ENCODE measurements at places on chromosomes 5 and 9. TPM values are rescaled to one million over a fixed set of nuclear protein-coding genes. Genes with fewer than 3 reads are reported as not detected.
A peak's percentile ranks its signal among the peaks of the same experiment; 100 is the strongest.

GRCh38 chr9:113918697-113919350, 42.7 kb downstream of the ZNF618 start:
- H3K27ac ChIP-seq: no peak overlapping the region
- no peaks in the 10 kb centered on the region for H3K27me3 ChIP-seq
- no peak overlapping the region for H3K4me3 ChIP-seq
- peaks cover 10% of the 10 kb centered on the region for H3K4me1 ChIP-seq
- no peak for DNase-seq
- no peaks in the 10 kb centered on the region for H3K36me3 ChIP-seq

DNA sequence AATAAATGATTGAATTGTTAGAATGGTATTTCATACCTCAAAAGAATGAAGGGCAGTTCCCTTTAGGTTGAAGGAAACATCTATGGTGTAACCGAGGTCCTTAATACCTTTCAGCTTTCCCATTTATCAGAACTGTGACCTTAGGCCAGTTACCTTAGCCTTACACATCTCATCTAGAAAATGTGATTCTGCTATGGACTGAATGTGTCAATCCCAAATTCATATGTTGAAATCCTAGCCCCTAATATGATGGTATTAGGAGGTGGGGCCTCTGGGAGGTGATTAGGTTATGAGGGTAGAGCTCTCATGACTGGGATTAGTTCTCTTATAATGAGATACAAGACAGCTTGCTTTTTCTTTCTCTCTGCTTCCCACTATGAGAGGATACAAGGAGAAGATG, 441.9 kb downstream of the PLK2 start:
- DNase-seq: no peak
- no peaks in the 10 kb centered on the region for H3K4me1 ChIP-seq
- H3K4me3 ChIP-seq: no peak overlapping the region
- no peaks in the 10 kb centered on the region for H3K36me3 ChIP-seq

DNA sequence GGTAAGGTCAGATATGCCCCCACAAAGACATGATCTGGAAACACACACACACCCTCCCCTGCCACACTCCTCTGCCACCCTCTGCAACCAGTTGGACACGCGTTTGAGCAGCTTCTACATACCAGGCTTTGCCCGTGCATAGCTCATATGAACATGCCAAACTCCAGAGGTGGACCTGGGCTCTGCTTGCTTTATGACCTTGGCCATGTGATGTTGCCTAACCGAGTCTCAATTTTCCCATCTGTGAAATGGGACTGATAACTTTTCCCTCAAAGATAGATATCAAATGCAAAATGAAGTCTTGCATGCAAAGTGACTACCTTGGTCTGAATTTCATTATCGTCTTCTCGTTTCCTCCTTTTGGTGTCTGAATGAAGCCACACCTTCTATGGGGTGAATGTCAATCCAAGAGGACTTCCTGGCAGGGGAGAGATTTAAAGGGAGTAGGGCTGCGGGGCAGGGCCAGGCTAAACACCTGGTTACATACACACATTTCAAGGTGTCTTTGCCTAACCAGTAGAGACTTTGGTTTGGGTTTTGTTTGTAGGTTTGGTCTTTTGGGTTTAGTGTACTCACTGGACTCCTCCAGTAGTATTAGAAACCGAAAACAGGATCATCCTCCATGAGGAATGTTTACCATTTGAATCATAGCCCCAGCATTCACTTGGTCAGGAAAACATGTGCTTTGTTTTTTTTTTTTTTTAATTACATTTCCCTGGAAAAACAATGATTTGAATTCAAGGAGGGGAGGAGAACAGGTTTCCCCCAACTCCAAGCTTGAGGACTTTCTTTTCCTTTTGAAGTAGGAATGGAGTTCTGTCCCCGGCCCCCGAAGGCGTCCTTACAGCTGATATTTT, 63.2 kb downstream of the COL27A1 start:
- no peaks in the 10 kb centered on the region for H3K36me3 ChIP-seq
- no peaks in the 10 kb centered on the region for H3K27me3 ChIP-seq
- H3K4me1 ChIP-seq: peaks cover 11% of the 10 kb centered on the region
- H3K4me3 ChIP-seq: no peak overlapping the region
- DNase-seq: no peak

DNA sequence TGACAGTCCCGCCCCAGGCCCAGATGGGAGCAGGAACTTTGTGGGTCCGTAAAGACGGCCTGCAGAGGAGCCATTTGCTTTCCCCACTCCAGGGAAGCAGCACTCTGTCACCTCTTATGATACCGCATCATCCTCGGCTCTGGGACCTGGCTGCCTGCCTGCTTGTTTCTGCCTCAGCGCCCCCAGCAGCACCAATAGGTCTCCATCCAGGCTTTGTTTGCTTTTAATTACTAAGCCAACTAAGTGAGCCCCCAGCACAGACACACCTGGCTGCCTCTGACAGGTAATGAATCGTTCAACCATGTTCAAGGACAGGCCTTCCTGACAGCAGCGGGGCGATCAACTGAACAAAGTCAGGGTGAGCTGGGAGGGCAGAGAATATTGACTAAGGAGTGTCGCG, 141.4 kb downstream of the C5orf15 start:
- H3K27ac ChIP-seq: no peak overlapping the region
- H3K36me3 ChIP-seq: no peaks in the 10 kb centered on the region
- H3K27me3 ChIP-seq: no peaks in the 10 kb centered on the region
- H3K4me3 ChIP-seq: no peak overlapping the region
- no peaks in the 10 kb centered on the region for H3K4me1 ChIP-seq

DNA sequence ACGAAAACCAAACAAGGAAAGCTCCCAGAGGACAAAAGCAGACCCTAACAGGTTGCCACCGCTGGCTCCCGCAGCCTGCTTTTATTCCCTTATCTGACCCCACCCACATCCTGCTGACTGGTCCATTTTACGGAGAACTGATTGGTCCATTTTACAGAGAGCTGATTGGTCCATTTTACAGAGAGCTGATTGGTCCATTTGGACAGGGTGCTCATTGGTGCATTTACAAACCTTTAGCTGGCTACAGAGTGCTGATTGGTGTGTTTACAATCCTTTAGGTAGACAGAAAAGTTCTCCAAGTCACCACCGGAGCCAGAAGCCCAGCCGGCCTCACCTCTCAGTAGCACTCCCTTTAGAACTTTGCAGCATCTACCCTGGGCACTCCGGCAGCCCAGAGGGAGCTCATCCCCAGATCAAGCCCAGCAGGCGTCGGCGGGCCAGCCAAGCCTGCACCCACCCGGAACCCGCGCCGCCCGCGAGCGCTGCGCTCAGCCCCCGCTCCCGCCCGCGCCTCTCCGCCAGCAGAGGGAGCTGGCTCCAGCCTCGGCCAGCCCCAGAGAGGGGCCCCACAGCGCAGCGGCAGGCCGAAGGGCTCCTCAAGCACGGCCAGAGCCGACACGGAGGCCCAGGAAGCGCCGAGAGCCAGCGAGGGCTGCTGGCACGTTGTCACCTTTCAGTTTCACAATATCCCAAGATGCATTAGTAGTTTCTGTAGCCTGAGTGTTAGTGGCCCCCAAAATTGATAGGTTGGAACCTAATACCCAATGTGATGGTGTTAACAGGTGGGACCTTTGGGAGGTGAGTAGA, 35.3 kb upstream of the CLPTM1L start:
- no peak for DNase-seq
- no peak overlapping the region for H3K27ac ChIP-seq
- peak overlapping the region; percentile 35 for H3K4me3 ChIP-seq
- H3K4me1 ChIP-seq: peaks cover 10% of the 10 kb centered on the region
- peaks cover 18% of the 10 kb centered on the region for H3K27me3 ChIP-seq

GRCh38 chr9:129100383-129101169, 10.0 kb downstream of the CRAT start:
- no peak for DNase-seq
- H3K36me3 ChIP-seq: peaks cover 29% of the 10 kb centered on the region
- no peaks in the 10 kb centered on the region for H3K27me3 ChIP-seq
- H3K27ac ChIP-seq: no peak overlapping the region
- H3K4me3 ChIP-seq: no peak overlapping the region
- H3K4me1 ChIP-seq: peaks cover 15% of the 10 kb centered on the region

DNA sequence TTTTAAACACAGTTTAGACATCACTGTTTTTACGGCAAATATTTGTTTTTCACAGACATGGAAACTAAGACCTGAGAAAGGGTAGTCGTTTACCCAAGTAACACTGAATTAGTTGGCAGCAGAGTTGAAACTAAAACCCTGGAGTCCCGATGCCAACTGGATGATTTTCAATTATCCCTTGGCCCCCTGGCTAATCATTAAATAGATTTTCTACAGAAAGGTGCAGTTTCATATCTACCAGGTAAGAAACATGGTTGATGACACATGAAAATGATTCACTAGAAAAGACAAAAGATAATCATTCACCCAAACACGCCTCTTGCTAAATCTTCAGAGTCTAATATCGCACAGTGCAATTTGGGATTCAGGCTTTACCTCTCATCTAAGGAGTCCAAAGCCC, 136.9 kb downstream of the SEMA5A start:
- H3K4me1 ChIP-seq: peaks cover 6% of the 10 kb centered on the region
- H3K36me3 ChIP-seq: no peaks in the 10 kb centered on the region
- H3K27me3 ChIP-seq: no peaks in the 10 kb centered on the region
- no peak for DNase-seq

- H3K27me3 ChIP-seq: no peaks in the 10 kb centered on the region
- no peak overlapping the region for H3K4me3 ChIP-seq
- H3K27ac ChIP-seq: no peak overlapping the region
Measured at GRCh38 chr9:88604836-88605511, 70.0 kb downstream of the NXNL2 start.

DNA sequence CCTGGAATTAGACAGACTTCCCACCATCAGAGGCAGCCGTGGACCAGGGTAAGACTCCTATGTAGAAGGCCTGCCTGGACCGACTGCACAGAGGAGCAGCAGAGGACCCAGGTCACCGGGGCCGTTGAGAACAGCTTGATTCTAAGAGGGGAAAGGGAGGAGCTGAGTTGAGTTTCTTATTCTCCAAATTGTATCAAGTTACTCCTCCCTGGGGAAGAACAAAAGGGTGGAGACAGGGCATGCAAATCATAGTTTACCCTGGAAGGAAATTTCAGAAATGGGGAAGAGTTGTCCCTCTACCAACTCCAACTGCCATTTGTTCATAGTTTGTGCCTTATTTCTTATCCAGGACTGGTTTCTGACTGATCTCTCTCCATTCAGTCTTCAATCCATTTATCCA, 20.9 kb upstream of the SLC31A2 start:
- H3K4me3 ChIP-seq: no peak overlapping the region
- H3K36me3 ChIP-seq: no peaks in the 10 kb centered on the region
- peaks cover 3% of the 10 kb centered on the region for H3K27me3 ChIP-seq
- no peak overlapping the region for H3K27ac ChIP-seq

GPR150 gene
- total RNA-seq: 0.57 TPM

F12 gene
- total RNA-seq: 4.3 TPM

RMI1 gene
- total RNA-seq: 4.4 TPM
